ENCODE measurements at places on chromosomes 7 and 10. TPM values are rescaled to one million over a fixed set of nuclear protein-coding genes. Genes with fewer than 3 reads are reported as not detected.

Gene TCF7L2
- 3.0 TPM for total RNA-seq

Gene KCP
- total RNA-seq = 0.66 TPM

Gene TMEM270
- total RNA-seq = not detected

Gene HABP2
- not detected for total RNA-seq

Gene ADAP1
- total RNA-seq = 2.6 TPM

Gene CYP3A5
- 0.44 TPM for total RNA-seq

Gene RNF148
- total RNA-seq = 1.3 TPM

Gene IGFBP1
- not detected for total RNA-seq

Gene ADARB2
- not detected for total RNA-seq

Gene BTRC
- total RNA-seq = 10.6 TPM

Gene AKR1C4
- total RNA-seq = not detected

Gene PRSS37
- not detected for total RNA-seq

Gene NCAPG2
- 7.3 TPM for total RNA-seq

Gene SLC39A12
- total RNA-seq = not detected

Gene ING3
- 17.0 TPM for total RNA-seq

Gene AKAP9
- 51.8 TPM for total RNA-seq

Gene OR2A5
- not detected for total RNA-seq

Gene SFRP4
- total RNA-seq = 1.7 TPM

Gene SLC13A1
- total RNA-seq = not detected

Gene CTTNBP2
- 22.3 TPM for total RNA-seq

Gene SNX10
- 0.15 TPM for total RNA-seq

Gene MAGI2
- 33.2 TPM for total RNA-seq

Gene VENTX
- total RNA-seq = not detected

Gene LDB3
- not detected for total RNA-seq

Gene EGR2
- total RNA-seq = 0.33 TPM

Gene DNAJC30
- 3.8 TPM for total RNA-seq

Gene POU6F2
- total RNA-seq = not detected

Gene ETV1
- 45.4 TPM for total RNA-seq

Gene C7orf57
- total RNA-seq = not detected

Gene GNAI1
- total RNA-seq = 37.1 TPM
